Urinary bladder (tissue), 4 donors: ENCODE measurements at places on chromosomes 13 and 19. TPM values are rescaled to one million over a fixed set of nuclear protein-coding genes. Genes with fewer than 3 reads are reported as not detected.
A peak's percentile ranks its signal among the peaks of the same experiment; 100 is the strongest.

Gene CEACAM19
- polyA plus RNA-seq, result 4.9 TPM

Gene IGFL3
- polyA plus RNA-seq, result not detected

Gene ZNF132
- polyA plus RNA-seq, result 2.3 TPM

Gene APLP1
- 5.8 TPM for polyA plus RNA-seq

Gene FRY
- 61.4 TPM for polyA plus RNA-seq

Gene C3
- 1,354 TPM for polyA plus RNA-seq

DNA sequence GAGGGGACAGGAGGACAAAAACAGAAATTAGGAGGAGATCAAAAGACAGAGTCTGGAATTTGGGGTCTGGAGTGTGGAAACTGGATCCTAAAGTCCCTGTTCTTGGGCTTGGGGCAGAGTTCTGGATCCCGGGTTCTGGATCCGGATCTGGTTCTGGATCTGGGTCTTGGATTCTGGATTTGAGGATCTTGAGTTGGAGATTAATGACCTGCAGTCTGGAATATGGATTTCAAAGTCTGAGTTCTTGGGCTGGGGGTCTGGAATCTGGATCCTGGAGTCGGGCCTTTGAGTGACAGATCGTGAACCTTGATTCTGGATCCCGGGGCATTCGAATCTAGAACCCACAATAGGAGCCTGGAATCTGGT is 411 bp upstream of the KLK15 start:
- no peak for DNase-seq

- DNase-seq, result no peak
Measured at GRCh38 chr19:9793071-9793591, 24.6 kb upstream of the ZNF846 start.

GRCh38 chr13:84896128-84896527 is 903.1 kb downstream of the SLITRK6 start:
- DNase-seq, result peak; percentile 42

DNA sequence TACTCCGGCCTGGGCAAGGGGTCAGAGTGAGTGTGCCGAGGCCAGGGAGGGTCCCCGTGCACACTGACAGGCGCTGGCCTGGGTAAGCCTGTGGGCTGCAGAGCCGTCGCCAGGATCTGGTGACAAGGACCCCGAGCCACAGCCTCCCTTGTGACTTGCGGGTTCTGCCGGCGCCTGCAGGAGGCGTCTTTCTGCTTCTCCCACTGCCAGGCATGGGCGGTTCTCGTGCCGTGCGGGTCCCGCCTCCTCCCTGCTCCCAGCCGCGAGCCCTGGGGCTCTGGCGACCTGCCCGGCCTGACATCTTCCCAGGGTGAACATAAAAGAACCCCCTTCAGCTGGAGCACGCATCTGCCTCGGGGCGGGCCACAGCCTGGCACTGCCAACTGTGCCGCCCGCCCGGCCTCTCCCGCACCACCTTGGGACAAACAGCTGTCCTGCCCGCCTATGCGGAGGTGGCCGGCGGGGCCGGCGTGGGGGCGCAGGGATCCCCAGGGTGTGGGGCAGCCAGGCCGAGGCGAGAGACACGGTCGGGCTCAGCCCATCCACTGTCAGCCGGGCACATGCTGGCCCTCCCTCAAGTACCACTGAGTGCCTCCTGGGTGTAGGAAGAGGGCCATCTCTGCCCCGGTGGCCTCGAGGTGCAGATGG is 1.5 kb upstream of the HCN2 start:
- no peak for DNase-seq

DNA sequence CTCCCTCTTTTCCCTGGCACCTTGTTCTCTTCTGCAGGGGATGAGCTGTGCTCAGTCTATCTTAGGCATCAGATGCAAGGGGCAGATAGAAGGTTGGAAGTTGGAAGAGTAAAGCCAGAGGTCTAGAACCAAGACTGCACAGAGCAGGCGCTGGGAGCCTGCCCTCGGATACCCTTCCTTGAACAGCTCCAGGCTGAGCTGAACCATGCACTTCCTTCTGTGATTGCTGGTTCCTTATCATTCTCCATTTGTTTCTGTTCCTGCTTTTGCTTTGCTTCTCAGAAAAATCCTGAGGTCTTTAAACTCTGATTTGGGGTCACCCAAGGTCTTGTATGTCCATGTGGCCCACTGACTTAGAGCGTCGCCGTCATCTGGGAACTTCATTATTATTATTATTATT is 36.3 kb downstream of the ARHGEF18 start:
- no peak for DNase-seq

GRCh38 chr19:41997121-41997850 is 3.3 kb upstream of the ATP1A3 start:
- DNase-seq, result no peak

GRCh38 chr19:47240556-47240955 is 9.6 kb upstream of the BBC3 start:
- no peak for DNase-seq

GRCh38 chr13:25046274-25046984 is 49.5 kb upstream of the PABPC3 start:
- no peak for DNase-seq

- no peak for DNase-seq
Measured at GRCh38 chr19:15292140-15292539, 40.2 kb downstream of the BRD4 start.

DNA sequence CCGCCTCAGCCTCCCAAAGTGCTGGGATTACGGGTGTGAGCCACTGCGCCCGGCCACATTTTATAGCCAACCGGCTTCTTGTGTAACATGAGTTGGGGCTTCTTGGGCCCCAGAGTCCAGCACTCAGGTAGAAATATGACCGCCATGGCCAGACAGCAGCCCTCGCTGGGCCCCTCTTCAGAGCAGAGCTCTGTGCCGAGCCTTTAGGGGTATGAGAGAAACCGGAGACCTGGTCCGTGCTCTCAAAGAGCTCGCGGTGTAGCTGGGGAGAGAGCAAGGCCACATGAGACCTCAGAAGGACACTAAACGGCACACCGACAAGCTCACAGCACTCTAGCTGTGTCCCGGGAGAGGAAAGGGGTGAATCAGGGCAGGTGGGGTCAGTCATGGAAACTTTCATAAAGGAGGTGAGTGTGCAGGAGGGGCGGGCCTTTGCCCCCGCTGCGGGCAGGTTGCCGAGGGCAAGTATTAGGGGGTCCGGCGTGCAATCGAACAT is 15.8 kb downstream of the ACTN4 start:
- DNase-seq, result no peak

DNA sequence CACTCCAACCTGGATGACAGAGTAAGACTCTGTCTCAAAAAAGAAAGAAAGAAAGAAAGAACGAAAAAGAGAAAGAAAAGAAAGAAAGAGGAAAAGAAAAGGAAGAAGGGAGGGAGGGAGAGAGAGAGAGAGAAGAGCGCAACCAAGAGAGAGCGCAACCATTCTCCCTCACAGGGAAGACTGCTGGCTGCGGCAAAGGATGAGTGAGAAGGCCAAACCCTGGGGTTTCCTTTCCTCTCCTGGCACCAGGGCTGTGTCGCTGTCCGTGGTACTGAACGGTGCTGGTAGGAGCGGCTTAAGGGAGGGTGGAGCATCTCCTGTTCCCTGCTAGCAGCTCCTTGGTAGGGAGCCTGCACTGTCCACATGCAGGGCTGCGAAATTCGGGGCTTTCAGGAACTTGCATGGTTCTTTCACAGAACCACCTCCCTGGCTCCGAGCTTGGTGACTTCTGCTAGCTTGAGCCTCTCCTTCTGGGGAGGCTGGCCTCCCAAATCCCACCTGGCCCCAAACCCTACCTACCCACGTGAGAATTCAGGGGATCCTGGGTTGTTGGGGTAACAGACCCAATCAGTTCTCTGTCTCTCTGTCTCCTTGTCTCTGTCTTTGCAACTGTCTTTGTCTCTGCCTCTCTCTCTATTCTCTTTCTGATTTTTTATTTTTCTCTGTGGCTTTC is 51.1 kb upstream of the ZNRF4 start:
- peak; percentile 77 for DNase-seq

DNA sequence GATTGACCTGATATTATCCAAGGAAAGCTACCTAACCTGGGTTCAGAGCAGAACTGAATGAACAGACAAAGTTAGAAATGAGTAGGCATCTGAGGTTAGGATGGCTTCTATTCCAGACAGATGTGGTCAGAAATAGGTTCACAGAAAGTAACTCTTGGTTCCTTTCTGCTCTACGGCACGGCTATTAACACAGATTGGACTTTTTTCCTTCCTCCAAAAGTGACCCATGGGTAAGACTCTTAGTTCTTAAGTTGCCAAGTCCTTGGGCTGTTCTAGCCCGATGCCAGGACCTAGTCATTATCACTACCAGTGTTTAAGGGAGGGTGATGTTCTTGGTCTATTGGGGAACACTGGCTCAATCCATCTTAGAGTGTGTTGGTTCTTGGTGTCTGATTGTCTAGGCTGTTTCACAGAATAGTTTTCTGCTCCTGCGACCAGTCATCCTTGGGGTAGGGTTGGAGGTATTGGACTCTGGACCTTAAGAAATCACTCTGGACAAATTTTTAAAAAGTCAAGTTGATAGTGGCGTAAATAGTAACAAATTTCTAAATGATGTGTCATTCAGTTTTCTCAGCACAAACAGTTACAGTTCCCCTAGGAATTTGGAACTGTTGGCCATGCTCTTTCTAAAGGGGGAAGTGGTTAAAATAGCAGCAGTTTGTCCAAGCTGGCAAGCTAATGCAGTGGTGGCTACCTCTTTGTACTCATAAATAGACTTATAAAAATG is 60.1 kb upstream of the MYCBP2 start:
- no peak for DNase-seq

- no peak for DNase-seq
Measured at GRCh38 chr19:31610018-31610417, 260.8 kb upstream of the TSHZ3 start.

- DNase-seq, result no peak
Measured at GRCh38 chr13:102484329-102484728, 82.5 kb upstream of the FGF14 start.

GRCh38 chr19:41449079-41449864 is 6.3 kb downstream of the ERICH4 start:
- DNase-seq, result peak; percentile 37

- DNase-seq, result no peak
Measured at GRCh38 chr13:104204177-104204576, 1138.0 kb upstream of the SLC10A2 start.

DNA sequence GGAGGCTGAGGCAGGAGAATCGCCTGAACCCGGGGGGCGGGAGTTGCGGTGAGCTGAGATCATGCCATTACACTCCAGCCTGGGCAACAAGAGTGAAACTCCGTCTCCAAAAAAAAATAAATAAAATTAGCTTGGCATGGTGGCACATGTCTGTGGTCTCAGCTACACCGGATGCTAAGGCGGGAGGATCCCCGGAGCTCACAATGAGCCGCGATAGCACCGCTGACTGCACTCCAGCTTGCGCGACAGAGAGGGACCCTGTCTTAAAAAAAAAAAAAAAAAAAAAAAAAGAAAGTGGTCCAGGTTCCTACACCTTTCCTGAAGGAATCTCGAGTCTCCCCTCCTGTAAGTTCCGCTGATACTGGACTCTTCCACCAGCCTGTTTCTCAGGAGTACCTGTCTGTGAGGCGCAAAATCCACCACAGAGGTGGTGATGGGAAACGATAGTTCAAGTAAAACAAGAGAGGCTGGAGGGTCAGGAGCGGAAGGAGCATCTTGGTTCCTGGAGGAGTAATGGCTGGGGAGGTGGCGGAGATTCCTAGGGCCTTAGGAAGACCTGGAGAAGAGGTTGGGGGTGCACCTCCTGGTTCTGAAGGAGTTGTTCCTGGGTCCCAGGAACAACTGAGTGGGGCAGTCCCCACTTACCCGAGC is 471 bp downstream of the FUT1 start:
- no peak for DNase-seq

- DNase-seq, result no peak
Measured at GRCh38 chr19:16303755-16304154, 20.9 kb upstream of the KLF2 start.

- no peak for DNase-seq
Measured at GRCh38 chr19:29263305-29264135, 50.6 kb upstream of the UQCRFS1 start.

GRCh38 chr13:104491916-104492315 is 1425.7 kb upstream of the SLC10A2 start:
- DNase-seq, result no peak

DNA sequence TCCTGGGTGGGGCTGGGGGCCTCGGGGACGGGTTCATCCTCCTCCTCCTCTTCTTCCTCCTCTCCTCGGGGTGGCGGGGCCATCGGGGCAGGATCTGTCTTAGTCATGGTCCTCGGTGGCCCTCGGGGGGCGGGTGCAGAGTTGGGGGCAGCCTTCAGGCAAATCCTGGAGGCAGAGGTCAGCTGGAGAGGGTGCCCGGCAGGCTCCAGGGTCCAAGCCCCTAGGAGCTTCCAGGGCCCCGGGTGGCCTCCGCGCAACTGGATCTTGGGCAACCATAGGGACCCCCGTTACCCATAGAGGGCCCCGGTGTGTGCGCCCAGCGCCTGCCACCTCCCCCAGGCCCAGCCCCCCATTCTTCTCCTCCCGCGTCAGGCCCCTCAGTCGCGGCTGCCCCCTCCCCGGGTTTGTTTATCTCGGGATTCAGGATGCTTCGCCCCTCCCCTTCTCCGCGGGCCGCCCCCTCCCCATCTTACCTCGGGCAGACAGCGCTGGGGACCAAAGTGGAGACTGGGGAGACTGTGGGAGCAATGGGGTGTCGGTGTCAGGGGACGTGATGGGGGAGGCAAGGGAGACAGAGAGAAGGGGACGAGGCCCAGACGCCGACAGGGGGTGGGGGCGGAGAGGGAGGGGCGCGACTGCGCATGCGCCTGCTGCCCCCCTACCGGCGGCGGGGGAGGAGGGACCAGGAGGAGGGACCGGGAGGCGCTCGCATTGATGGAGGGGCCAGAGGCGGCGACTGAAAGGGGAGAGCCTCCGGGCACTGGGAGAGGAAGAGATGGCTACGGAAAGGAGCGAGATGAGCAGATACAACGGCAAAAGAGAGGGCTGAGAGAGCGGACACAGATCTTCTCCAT is at the start of gene CLIP3:
Gene CLIP3, minus strand, starts transcription at position 623 of the 854 bp plus-strand sequence. Its CDS starts 516 bp downstream, at position 107.
- peak; percentile 53 for DNase-seq

DNA sequence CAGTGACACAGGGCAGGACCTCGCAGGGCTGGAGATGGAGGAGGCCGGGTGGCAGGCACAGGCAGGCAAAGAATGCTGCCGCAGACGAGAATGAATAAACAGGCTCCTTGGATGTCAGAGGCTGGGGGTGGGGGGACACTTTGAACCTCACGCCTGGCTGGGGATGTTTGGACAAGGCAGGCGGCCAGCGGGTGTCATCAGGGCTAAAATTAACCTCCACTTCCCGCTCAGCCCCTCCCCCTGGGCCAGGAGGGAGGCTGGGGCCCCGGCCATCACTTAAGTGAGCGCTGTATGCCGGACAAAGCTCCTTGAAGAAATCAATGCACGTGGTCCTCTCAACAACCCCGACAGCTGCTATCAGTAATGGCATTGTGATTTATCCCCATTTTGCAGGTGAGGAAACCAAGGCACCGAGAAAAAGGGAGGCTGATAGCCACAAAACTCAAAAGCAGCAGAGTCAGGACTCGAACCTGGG is 10.3 kb upstream of the FUT5 start:
- no peak for DNase-seq

GRCh38 chr13:65063753-65064152 is 2166.4 kb downstream of the PCDH9 start:
- no peak for DNase-seq
